ENCODE measurements at places on chromosomes 1 and 21.

- DNase-seq = no peak
These were observed 417.0 kb upstream of the ESRRG start for GRCh38 chr1:217140041-217140901.

DNA sequence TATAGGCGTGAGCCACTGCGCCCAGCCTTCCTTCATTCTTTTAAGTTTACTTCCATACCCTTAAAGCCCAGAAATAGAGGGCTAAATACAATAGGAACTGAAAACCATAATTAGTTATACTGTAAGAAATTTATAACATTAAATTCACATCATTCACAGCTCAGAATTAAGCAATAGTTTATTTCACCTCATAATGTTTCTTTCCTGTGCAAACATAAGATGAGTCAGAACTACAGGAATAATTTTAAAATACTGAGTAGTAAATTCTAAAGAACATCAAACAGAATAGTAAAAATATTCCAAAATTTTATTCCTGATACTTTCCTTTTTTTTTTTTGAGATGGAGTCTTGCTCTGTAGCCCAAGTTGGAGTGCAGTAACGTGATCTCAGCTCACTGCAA is 24.1 kb downstream of the POGZ start:
- DNase-seq = no peak

DNA sequence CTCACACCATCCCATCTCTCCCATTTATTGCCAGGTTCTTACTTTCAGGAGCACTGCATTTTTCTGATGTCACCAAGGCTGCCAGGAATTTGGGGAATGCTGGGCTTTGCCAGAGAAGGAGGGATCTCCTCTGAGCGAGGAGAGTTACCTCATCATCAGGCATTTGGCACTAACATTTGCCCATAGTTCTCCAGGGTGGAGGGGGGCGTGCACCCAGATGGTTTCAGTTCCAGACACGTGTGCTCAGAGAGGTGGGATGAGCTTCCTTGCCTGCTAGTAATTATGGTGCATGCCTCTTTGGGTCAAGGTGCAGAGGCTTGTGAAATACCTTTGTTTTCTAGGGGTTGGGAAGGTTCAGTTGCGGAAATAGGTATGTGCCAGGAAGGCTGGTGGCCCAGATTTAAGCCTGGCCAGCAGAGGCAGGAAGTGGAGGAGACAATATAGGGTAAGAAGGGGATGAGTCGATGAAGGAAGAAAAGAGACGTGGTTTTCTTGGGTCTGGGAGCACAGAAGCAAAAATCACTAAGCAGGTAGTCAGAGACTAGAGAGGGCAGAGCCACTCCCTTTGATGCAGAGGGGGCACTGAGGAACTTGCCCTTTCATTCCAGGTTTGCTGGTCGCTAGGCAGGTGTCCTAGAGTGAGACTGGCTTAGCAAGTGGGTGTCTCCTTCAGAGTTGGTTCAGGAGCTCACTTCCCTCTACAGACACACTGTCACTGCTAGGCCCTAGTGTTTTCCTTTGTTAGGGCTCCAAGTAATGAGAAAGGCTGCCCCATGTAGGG is 7.2 kb downstream of the TUFT1 start:
- no peak for DNase-seq

- DNase-seq = no peak
These were observed 138.4 kb downstream of the NEK7 start for GRCh38 chr1:198295225-198295624.

DNA sequence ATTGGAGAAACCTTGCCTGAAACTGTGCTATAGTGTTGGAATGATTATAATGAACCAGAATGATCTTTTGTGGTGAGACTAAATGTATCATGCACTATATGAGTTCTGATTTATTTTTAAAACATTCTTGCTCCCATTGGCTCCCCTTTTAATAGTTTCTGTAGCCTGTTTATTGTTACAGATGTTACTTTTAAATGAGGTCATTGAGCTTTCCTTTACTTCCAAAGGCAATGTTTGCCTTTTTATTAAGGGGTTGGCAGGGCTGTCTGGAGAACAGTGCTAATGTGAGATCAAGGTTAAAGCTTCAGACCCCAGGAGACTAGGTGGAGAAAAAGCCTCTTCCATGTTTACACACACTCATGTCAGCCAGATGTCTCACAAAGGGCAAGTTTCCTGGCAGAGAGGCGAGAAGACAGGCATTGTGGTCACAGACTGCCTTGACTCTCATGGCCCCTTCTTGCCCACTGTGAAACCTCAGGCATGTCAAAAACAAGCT is 120.6 kb upstream of the RAVER2 start:
- DNase-seq = no peak

DNA sequence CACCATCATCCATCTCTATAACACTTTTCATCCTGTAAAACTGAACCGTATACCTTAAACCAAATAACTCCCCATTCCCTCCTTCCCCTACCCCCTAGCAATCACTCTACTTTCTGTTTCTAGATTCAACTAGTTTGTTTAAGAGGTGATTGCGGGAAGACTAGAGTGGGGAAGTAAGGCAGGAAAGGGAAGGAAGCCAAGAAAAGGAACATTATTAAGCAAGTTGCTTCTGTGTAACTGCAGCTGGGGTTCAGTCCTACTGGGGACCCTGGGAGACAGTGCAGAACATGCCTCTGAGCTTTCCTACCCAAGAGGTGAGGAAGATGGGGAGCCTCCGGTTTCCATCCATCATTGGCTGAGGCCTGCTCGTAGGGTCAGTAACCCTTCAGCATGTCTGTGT is 28.9 kb upstream of the H3-3A start:
- no peak for DNase-seq

DNA sequence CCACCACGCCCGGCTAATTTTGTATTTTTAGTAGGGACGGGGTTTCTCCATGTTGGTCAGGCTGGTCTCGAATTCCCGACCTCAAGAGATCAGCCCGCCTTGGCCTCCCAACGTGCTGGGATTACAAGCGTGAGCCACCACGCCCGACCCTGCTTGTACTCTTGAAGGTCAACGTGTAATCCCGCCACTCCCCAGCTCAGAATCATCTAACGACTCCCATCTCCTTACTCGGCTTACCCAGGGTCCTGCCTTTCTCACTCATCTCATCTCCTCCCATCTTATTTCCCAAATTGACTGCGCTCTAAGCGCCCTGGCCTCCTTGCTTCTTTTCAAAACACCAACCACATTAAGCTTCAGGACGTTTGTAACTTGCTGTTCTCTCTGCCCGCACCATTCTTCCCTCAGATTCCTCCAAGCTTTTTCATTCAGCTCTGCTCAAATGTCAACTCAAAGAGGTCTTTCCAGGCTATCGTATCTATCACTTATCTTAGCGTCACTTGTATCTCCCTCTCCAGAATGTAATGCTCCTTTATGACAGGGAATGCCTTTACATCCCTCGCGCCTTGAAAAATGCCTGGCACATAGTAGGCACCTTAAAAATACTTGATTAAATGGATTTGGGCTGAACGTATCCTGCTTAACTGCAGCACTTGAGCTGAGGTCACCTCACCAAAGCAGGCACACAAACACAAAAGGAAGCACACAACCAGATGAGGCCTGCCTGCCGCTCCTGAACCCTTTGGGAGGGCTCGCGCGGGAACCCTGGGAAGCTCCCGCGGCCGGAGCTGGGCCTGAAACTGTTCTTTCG is 1.4 kb upstream of the USP1 start:
- no peak for DNase-seq

GRCh38 chr21:24714646-24715200 is 892.6 kb downstream of the MRPL39 start:
- no peak for DNase-seq

DNA sequence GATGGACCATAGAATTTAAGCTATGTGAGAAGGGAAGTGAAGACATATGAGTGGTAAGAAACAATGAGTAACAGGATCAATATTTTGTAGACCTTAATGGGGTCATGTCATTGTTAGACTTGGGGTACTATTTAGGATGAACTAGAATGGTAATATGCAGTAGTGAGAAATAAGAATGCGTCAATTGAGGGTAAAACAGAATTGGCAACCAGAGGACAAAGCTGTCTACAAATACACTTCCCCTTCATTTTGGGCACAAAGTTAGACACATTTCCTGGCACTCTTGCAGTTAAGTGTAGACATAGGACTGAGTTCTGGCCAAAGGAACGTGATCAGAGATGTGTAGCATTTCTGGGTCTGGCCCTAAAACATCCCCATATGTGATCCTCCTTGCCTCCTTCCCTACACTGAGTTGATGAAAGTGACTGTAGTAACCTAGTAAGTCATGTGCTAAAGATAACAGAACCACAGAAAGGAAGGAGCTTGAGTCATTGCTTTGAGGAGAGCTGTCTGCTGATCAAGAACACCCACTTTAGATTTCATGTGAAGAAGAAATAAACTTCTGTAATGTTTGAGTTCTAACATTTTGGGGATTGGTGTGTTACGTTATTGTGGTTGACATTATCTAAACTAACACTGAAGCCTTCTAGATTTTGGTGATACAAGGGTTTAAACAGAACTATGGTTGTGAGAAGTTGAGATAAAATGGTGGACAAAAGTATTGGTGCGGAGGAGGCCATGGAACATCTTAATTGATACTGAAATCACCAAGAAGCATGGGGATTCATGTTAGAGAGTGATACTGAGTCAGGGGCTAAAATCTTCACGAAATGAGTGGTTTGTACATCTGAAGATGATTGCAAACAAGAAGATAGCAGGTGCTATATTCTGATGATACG is 41.7 kb downstream of the CD55 start:
- DNase-seq = no peak

DNA sequence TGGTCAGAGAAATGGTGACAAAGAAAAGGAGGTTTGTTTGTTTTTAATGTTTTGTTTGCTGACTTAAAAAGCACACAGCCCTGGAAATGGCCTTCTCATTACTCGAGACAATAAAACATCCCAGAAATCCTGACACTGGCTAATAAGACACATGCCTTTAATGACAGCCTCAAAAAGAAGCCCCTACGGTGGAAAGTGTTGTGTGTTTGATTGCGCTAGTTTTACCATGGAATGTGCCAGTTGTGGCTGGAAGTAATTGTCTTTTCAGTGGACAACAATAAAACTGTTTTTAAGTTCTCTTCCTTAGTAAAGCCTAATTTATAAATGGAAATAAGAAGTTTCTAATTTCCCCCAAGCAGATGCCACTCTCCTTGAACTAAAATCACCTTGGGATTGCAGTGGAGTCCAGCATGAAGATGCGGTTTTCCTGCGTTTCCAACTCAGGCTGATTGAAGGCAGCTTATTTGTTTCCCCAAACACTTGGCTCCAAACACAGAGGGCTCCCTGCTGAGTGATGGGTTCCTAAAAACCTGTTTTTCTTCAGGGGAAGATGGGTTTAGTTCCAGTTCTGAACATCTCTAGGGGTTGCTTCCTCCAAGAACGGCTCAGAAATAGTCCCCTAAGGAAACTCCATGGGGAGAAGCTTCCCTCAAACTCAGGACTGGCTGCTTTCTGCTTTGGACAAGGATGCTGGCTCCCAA is 54.3 kb downstream of the CD247 start:
- DNase-seq = no peak

DNA sequence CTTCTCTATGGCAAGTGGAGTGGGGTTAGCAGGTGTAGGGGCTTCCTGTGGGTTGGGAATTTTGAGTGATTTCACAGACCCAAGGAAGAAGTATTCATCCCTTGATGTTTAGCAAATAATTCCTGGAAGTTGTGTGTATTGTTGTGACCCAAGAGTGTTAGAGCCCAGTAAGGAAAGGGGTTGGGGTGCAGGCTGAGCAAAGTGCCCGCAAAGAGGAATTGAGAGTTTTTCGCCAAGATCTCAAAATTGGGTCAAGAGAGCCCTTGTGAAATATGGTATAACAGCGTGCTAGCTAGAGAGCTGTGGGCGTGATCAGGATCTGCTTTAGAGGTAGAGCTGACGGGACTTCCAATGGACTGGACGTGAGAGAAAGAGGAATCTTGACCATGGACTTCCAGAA is 73.0 kb upstream of the LAPTM5 start:
- DNase-seq = no peak

DNA sequence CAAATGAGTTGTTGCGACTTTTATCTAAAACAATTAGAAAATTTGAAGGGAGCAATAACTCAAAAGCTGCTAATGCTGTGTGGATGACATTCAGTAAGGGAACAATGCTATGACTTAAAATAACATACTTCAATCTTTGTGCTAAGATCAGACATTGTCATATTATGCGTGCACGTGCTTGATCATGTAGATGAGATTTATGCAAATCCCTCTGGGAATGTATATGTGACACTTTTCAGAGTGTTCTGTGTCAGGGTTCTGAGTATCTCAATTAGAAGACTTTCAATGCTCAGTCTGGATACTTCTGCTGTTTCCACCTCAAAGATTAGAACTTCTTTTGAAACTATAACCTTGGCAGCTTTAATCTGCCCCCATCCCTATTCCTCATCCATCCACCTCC is 18.6 kb upstream of the POU2F1 start:
- DNase-seq = no peak

DNA sequence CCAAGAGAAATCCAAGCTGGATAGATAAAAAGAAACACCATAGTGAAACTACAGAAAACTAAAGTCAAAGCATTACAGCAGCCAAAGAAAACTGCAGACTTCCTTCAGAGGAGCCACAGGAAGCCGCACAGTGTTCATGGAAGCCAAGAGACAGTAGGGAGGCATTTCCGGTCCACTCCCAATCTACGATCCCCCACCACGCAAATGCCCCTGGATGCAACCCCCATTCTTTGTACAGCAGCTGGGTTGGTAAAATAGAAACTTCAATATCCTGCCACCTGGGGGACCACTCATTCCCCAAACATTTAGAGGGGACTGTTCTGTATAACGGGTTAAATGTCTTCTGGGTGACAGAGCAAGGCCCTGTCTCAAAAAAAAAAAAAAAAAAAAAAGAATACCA is 43.9 kb upstream of the TSPEAR start:
- no peak for DNase-seq

- no peak for DNase-seq
These were observed 1.7 kb downstream of the C1orf174 start for GRCh38 chr1:3898475-3898735.

DNA sequence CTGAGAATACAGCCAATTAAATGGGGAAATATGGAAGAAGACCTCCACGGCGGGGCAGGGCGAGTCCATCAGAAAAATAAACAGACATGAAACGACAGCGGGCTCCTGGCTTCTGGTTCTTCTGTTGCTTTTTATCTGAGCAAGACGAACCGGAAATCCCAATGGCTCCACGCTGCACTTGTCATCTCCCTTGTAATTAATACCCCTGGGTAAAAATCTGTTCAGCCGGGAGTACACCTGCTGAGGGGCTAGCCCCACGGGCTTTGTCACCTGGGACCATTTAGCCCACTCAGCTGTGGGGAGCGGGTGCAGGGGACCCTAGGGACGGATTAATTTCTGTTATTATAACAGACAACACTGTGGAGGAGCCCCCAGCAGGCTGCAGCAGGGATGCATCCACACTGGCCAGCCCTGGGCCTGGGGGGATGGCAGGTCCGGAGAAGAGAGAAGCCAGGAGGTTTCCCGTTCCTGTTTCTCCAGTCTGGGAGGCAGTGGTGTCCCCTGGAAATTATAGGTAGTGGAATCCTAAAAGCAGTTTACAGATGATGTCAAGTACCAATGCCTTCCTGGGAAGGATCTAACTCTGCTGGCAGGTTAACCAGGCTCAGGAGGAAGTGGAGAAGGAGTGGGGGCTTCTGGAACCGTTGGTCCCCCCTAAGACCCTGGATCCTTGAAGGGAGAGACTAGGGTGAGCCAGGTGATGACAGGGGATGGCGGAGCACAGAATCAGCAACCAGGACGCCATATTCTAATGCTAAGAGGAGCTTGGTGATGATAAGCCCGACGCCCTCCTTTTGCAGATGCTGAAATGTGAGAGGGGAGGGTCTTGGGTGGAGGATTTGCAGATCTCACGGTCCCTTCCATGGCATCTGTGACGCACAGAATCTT is 566.1 kb downstream of the PTPRU start:
- no peak for DNase-seq
